ENCODE measurements at places on chromosomes 3 and 15. TPM values are rescaled to one million over a fixed set of nuclear protein-coding genes. Genes with fewer than 3 reads are reported as not detected.

Gene NTRK3
- 10.3 TPM for total RNA-seq

Gene COMMD4
- 59.9 TPM for total RNA-seq

Gene SLITRK3
- total RNA-seq: not detected

Gene SEMA3B
- 3.3 TPM for total RNA-seq

Gene ACKR2
- total RNA-seq: not detected

Gene STRIT1
- total RNA-seq: not detected

Gene DUT
- 97.0 TPM for total RNA-seq

Gene ALDH1L1
- total RNA-seq: 0.08 TPM

Gene GATA2
- total RNA-seq: 19.8 TPM

Gene EAF2
- total RNA-seq: 10.5 TPM

DNA sequence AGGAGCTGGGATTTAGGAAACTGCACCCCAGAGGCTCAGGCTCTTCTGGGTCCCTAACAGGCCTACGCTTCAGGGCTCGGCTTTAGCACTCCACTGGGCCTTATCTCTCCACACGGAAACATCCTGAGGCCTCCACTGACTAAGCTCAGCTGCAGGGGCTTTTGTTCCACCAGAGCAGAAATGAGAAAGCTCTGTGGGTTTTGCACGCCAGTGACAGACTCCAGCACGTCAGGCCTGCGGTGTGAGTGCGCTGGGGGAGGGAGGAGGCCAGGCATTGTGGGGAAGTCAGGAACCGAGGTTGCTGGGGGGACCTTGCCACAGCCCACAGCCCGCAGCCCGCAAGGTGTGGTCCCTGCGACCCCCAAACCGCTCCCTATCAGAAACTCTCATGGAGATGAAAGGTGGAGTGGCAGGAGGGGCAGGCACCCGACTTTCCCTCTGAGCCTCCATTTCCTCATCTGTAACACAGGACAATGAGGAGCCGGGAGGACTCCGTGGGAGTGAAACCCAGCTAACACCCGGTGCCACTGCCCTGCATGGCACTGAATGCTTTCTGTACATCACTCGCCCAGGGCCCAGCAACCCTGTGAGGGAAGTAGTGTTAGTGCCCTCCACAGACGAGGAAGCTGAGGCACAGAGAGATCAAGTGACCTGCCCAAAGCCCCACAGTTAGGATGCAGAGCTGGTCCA, 106.5 kb downstream of the TPRA1 start:
- DNase-seq: no peak

GRCh38 chr15:89413877-89414276, 79.3 kb upstream of the POLG start:
- DNase-seq: no peak

DNA sequence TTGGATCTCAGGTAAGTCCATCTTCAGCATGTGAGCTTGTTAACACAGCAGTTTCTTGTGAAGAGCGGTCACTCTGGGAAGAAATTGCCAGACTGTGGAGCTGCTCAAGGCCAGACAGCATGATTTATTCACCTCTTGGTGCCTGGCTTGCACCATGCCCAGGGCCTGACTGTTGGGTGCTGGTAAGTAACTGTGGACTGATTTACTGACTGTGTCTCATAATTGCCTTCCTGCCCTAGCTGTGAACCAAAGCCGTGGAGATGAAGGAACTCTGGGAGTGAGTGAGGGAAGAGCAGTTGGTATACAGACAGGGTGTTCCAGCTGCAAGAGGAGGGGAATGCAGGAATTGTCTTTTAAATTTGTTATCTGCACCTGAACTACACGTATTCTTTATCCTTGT, 18.5 kb upstream of the WNT7A start:
- no peak for DNase-seq

GRCh38 chr3:72485641-72486040, 362.6 kb downstream of the SHQ1 start:
- DNase-seq: no peak

DNA sequence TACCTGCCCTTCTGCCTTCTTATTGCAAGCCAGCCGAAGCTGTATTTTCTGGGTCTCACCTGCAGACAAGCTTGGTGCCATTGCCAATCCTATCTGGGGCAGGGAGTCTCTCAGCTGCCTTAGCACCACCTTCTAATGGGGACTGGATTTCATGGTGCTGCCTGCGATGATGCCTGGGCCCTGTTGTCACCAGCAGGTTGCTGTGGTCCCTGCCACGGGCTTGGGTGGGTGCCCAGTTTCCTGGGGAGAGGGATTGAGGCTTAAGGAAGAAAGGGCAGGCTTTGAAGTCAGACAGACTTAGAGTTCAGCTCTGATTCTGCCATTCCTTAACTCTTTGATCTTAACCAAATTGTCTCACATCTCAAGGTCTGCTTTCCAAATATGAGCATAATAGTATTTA, 87.4 kb upstream of the CD96 start:
- DNase-seq: no peak

DNA sequence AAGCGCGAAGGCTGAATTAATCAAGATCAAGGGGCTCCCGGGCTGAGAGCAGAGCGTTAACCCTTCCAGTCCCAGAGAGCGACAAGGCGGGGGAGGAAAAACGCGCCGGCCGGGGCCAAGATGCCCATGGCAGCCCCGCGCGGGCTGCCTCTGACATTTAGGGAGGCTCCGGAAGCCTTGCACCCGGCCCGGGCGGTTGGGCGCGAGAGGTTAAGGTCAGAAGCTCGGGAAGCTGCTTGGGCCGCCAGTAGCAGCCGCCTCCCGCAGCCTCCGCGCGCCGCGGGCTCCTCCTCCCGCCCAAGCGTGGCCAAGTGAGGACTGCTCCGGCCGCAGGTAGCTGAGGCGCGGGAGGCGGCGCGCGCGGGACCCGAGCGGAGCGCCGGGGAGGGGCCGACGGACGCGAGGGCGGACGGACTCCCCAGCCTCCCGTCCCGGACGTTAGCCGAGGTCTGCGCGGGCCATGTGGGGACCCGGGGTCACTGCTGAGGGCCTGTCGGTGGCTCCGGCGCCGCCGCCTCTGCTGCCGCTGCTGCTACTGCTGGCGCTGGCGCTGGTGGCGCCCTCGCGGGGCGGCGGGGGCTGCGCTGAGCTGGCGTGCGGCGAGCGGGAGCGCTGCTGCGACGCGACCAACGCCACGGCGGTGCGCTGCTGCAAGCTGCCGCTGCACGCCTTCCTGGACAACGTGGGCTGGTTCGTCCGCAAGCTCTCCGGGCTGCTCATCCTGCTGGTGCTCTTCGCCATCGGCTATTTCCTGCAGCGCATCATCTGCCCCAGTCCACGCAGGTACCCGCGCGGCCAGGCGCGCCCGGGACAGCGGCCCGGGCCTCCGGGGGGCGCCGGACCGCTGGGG, at the start of gene C3orf80:
Gene C3orf80, plus strand, starts transcription at position 247 of the 850 bp plus-strand sequence. Its CDS starts 214 bp downstream, at position 461.
- no peak for DNase-seq

DNA sequence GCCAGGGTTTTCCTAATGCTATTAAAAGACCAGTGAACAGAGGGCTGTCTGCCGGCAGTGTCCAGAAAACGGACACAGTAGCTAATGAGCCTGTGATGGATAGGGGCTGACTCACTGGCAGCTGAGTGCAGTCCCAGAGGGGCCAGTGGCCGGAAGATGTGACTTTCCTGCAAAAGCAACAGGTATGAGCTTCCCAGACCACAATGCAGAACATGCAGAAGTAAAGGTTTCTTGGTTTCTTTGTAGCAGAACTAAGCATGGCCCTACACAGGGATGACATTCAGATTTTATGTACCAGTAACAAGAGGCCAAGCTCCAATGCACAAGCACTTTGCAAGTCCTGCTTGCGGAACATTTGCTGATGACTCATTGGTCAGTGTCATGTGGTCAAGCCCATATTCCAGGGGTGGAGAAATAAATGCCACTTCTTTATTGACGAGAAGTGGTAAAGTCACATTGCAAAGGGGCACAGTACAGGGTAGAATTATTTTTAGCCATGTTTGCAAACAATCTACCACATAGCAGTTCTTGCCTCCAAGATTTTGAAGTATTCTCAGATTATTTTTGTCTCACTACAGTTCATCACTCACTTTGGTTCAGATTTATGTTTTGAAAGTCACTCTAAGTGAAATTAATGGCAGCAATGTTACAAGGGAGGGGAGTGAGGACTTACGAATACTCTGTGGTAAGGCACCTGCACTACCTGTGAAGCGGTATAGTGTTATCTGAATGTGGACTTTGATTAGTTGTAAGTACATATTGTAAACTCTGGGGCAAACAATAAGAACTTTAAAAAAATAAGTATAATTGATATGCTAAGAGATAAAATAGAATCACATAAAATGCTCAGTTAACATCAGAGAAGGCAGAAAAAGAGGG, 263.3 kb downstream of the ABHD5 start:
- DNase-seq: peak; percentile 27

- DNase-seq: peak; percentile 70
These were observed 36.5 kb downstream of the ZDHHC19 start for GRCh38 chr3:196174652-196175051.

DNA sequence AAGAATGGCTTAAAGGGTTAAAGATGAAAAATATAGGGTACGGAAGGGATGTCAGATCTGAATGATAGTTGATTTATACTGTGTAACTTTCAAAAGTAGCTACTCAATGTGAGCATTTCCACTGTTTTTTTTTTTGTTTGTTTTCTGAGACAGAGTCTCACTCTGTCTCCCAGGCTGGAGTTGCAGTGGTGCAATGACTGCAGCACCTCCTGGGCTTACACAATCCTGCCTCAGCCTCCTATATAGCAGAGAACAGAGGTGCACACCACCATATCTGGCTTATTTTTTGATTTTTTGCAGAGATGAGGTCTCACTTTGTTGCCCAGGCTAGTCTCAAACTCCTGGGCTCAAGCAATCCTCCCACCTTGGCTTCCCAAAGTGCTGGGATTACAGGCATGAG, 9.9 kb upstream of the PXK start:
- DNase-seq: no peak

- DNase-seq: no peak
These were observed 258.5 kb downstream of the BBX start for GRCh38 chr3:107781253-107781652.

DNA sequence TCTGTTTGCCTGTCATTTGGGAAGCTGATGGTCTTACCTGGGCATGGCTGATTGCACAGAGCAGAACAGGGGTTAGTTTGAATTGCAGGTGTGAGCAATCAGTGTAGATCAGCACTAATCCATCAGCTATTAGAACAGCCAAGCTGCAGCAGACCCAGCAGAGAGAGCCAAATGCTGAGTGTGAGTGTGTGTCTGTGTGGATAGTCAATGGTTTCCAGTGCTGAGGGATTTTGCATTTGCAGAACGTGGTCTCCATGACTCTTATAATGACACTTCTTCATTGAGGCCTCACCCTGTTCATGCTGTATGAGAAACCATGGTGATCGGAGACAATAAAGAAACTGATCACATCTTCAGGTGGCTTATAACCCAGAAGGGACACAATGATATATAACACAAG, 312.1 kb downstream of the SOX2 start:
- DNase-seq: no peak

- DNase-seq: no peak
These were observed 26.4 kb downstream of the RBMS3 start for GRCh38 chr3:29307295-29307694.

GRCh38 chr3:173257797-173258196, 116.8 kb upstream of the SPATA16 start:
- DNase-seq: no peak

DNA sequence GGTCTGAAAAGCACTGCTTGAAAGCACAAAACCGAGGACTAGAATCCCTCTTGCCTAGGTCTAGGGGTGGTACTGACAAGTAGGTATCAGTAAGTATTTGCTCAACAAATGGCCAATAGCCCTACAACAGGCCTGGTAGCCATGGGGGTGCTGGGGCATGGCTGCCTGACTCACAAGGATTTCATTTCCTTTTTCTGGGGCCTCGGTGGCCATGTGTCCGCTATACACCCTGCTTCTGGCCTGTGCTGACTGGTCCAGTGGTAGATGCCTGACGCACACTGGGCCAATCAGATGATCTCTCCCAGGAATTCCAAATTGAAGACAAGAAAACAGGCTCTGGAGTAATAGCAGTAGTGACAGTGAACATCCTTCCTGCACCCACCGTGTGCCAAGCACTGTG, 29.4 kb downstream of the MELTF start:
- no peak for DNase-seq

- no peak for DNase-seq
These were observed 322.9 kb downstream of the EPHB1 start for GRCh38 chr3:135117977-135118376.

DNA sequence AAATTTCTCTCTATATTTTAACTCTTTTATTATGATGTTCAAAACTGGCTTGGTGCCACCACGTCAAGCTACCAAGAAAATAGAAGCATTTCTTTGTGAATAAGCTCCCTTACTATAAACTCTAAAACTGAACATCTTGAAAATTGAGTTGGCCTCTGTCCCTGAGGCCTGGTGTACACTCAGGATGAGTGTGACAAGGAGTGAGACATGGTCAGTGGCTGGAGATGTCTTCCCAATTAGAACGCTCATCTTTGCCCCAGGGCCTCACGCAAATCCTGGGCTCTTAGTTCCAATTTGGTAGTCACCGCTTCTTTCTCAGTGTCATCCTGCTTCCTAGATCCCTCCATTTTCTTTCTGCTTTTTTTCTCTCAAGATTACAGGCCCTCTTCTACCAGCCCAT, 26.2 kb downstream of the SLC2A2 start:
- no peak for DNase-seq

- DNase-seq: peak; percentile 62
These were observed 69.3 kb downstream of the MYH15 start for GRCh38 chr3:108441071-108441507.

GRCh38 chr3:143525408-143525807, 322.9 kb downstream of the SLC9A9 start:
- DNase-seq: no peak

DNA sequence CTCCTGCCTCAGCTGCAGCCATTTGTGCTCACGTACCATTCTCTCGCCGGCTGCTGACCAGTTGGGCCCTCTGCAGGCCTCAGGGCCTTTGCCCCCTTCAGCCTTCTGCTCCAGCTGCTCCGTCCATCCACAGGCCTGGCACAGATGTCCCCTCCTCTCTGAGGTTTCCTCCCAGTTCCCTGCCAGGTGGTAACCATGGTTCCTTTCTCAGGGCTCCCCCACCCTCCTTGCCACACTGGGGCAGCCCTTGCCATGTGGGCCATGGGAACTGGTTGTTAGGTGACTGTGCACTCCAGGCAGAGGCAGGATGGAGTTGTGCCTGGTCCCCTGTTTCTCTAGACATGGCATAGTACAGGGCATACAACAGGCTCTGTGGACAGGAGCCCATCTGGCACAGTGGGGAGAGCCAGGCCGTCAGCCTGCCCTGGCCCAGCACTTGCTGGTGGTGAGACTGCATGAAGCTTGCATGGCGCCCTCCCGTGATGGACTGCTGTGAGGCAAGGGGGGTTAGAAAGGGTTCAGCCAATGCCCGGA, 148.9 kb downstream of the DNAJB8 start:
- no peak for DNase-seq

- DNase-seq: no peak
These were observed 462.2 kb upstream of the PROK2 start for GRCh38 chr3:72247126-72247525.

- no peak for DNase-seq
These were observed 32.7 kb downstream of the CRABP1 start for GRCh38 chr15:78372880-78373279.

- DNase-seq: no peak
These were observed 35.3 kb upstream of the PPP2R3A start for GRCh38 chr3:135930255-135930654.

Measured in SJCRH30 (cell line).